ENCODE measurements at places on chromosomes 5 and 9. TPM values are rescaled to one million over a fixed set of nuclear protein-coding genes. Genes with fewer than 3 reads are reported as not detected.

- no peak for DNase-seq
- peak overlapping the region; percentile 93 for H3K4me3 ChIP-seq
- H3K27ac ChIP-seq: peak overlapping the region; percentile 99
- H3K27me3 ChIP-seq: no peaks in the 10 kb centered on the region
- H3K4me1 ChIP-seq: peaks cover 23% of the 10 kb centered on the region
- H3K36me3 ChIP-seq: peaks cover 8% of the 10 kb centered on the region
Observed at GRCh38 chr5:154753792-154754191, 1.4 kb upstream of the LARP1 start.

The CHSY3 gene
- total RNA-seq: not detected

DNA sequence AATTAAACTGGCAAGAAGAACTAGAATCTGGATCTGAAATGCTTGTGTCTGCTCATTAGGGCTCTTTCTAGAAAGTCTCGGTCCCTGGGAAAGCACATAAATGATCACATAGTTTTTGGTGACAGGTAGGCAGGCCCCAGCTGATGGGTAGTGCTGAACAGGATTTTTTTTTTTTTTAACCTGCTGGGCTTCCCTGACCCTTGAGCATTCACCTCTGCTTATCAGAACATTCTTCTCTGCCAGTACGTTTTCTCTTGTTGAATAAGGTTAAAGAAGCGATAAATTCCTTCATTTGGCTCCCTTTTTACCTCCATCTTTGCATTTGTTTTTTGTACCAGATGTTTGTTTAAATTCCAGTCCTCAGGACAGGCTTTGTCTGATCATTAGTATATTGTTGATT is 8.8 kb downstream of the KDM4C start:
- H3K36me3 ChIP-seq: peaks cover 4% of the 10 kb centered on the region
- no peak for DNase-seq
- no peak overlapping the region for H3K4me3 ChIP-seq
- no peaks in the 10 kb centered on the region for H3K27me3 ChIP-seq
- H3K4me1 ChIP-seq: peaks cover 57% of the 10 kb centered on the region

The GARIN3 gene
- total RNA-seq: 0.22 TPM

The ZNF474 gene
- 0.12 TPM for total RNA-seq

DNA sequence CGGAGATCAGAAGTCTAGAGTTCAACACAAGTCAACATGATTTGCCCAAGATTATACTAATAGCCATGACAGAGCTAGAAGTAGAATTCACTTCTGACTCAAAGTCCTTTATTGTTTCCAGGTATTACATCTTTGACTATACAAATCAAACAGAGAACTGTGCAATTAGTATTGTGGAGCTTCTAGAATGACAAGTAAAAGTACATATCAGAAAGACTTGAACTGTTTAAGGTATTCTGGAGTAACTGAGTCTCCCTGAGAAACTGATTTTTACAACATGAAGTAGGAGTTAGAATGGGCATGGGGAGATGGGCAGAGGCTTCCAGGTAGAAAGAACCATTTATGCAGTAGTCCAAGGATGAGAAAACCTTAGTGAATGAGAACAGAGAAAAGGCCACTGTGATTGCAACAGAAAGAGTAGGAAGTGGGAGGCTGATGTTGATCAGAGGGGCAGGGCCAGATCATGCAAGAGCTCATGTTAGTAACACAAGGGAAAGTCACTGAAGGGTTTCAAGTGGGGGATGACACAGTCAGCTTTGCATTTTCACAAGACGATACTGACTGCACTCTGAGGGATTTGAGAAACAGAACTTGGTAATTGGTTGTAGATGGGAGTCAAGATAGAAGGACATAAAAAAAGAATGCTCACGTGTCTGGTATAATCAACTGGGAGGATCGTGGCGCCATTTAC is 280.7 kb downstream of the RFX3 start:
- H3K27me3 ChIP-seq: no peaks in the 10 kb centered on the region
- peaks cover 16% of the 10 kb centered on the region for H3K4me1 ChIP-seq
- peak; percentile 14 for DNase-seq
- H3K36me3 ChIP-seq: no peaks in the 10 kb centered on the region
- H3K4me3 ChIP-seq: peak overlapping the region; percentile 2

The GBGT1 gene
- 2.0 TPM for total RNA-seq

DNA sequence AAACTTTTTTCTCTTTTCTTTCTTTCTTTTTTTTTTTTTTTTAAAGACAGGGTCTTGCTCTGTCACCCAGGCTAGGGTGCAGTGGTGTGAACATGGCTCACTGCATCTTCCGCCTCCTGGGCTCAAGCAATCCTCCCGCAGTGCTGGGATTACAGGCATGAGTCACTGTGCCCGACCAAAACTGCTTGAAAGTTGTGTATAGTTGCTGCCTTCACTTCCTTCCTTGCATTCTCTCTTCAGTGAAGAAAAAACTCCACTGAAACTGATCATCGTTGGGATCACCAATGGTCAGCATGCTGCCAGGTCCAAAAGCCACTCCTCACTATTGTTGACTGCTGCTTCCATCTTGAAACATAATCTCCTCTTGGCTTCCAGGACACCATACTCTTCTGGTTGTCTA is 66.6 kb upstream of the CTNNA1 start:
- no peak overlapping the region for H3K27ac ChIP-seq
- H3K4me1 ChIP-seq: no peaks in the 10 kb centered on the region

- no peaks in the 10 kb centered on the region for H3K27me3 ChIP-seq
- H3K4me3 ChIP-seq: no peak overlapping the region
- no peaks in the 10 kb centered on the region for H3K4me1 ChIP-seq
- no peak for DNase-seq
- no peaks in the 10 kb centered on the region for H3K36me3 ChIP-seq
Observed at GRCh38 chr5:137845472-137845871, 22.2 kb upstream of the MYOT start.

The IL3 gene
- total RNA-seq: 8.9 TPM

DNA sequence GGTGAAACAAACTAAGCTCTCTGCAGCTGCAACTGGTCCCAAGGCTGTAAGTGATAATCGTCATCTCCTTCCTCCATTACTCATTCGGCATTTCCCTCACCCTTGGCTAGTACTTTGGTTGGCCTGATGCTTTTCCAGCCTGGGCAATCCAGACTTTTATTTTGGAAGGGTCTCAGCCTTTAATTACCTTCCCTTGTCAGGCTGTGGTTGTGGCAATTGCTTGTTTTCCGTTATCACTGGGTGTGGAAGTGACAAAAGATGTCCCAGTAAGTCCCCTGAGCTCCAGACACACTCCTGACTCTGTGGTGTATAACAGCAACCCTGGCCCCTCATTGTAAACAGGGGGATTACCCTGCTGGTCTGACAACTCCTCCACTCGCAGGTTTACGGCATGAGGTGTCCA is 6.3 kb upstream of the FAF2 start:
- H3K27ac ChIP-seq: no peak overlapping the region
- H3K36me3 ChIP-seq: no peaks in the 10 kb centered on the region
- peaks cover 8% of the 10 kb centered on the region for H3K4me1 ChIP-seq
- peaks cover 6% of the 10 kb centered on the region for H3K27me3 ChIP-seq

DNA sequence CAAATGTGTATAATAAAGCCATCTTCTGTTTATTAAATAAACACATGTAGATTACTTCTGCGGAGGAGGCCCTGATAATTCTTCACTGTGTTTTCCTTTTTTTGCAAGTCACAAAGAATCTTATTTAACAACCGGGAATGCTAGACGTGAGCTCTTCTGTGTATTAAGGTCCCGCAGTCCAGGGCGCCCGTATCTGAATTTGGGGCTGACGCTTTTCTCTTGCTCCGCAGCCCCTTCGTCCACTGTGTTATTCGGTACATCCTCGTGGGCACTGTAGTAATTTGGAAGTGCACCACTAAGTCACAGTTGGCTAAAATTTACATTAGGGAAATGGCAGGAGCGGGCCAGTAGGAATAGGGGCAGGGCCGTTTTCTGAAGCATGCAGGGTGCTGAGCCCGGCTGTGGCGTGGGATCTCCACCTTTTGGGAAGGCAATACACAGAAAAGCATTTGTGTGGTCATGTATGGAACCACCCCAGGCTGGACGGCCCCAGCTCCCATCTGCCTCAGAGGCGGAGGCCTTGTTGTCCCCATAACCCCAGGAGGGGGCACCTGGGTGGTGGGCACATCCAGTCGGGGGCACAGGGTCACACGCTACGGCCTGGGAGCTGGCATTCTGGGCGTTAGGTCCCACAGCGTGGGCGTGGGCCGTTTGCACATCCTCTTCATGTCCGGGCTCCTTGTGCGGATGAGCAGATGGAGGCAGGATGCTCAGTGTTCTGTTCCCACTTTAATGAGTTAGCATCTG is 258.7 kb upstream of the IRX4 start:
- H3K36me3 ChIP-seq: no peaks in the 10 kb centered on the region
- no peak overlapping the region for H3K4me3 ChIP-seq
- no peak overlapping the region for H3K27ac ChIP-seq
- peaks cover 5% of the 10 kb centered on the region for H3K27me3 ChIP-seq

GRCh38 chr5:352639-353611 is 31.4 kb downstream of the AHRR start:
- no peak overlapping the region for H3K27ac ChIP-seq
- peaks cover 16% of the 10 kb centered on the region for H3K36me3 ChIP-seq
- peaks cover 15% of the 10 kb centered on the region for H3K4me1 ChIP-seq
- peaks cover 7% of the 10 kb centered on the region for H3K27me3 ChIP-seq
- H3K4me3 ChIP-seq: no peak overlapping the region
- no peak for DNase-seq

DNA sequence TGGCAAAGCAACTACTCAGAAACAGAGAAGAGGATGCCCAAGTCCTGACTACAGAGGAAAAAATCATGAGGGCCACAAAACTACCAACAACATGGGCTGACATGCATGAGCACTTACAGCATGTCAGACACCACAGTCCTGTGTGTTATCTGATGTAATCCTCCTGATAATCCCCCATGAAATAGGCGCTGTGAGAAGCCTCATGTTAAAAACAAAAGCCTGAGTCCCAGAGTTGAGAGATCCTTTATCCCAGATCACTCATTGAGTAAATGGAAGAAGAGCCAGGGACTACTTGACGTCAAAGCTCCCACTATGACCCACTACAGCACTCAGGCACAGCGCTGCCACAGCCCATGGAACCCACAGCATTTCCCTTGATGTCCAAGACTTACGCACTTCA is 7.2 kb upstream of the SPOCK1 start:
- peaks cover 22% of the 10 kb centered on the region for H3K27me3 ChIP-seq
- no peak overlapping the region for H3K27ac ChIP-seq
- no peak overlapping the region for H3K4me3 ChIP-seq
- H3K4me1 ChIP-seq: no peaks in the 10 kb centered on the region
- no peaks in the 10 kb centered on the region for H3K36me3 ChIP-seq
- DNase-seq: no peak

The BTNL3 gene
- total RNA-seq: 0.16 TPM

DNA sequence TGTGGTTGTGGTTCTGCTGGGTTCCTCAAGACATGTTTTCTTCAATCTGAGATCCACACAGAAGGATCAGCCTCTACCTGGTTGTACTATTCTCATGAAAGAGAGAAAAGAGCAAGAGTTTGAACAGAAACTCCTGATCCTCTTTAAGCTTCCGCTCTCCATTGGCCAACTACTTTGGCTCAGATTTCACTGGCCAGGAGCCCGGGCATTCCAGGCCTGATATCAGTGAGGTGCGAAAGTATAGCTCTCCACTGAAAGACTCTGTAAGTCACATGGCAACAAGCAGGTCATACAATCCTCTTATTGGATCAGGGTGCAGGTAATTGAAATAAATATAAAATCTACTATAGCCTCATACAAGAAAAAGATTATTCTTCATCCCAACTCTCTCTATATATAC is 920.5 kb downstream of the TLE4 start:
- no peaks in the 10 kb centered on the region for H3K36me3 ChIP-seq
- no peak overlapping the region for H3K4me3 ChIP-seq
- DNase-seq: no peak
- no peak overlapping the region for H3K27ac ChIP-seq

DNA sequence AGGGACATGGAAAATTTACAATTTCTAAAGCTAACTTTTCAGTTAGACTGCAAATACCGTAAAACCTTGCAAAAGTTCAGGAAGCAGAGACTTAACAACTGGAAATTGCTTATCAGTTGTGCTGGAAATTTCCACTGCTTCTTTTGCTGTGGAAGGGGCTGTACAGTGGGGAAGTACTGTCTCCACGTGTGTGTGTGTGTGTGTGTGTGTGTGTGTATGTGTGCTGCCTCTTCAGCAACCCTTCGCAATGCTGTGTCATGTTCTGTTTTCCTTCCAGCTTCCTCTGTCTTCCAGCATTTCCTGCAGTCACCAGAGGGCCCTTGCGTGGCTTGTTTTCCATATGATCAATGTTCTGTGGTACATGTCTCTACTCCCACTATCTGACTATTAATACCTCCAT is 87.5 kb upstream of the RANBP3L start:
- no peak overlapping the region for H3K27ac ChIP-seq
- no peak for DNase-seq
- H3K4me3 ChIP-seq: no peak overlapping the region
- H3K36me3 ChIP-seq: no peaks in the 10 kb centered on the region
- H3K27me3 ChIP-seq: peaks cover 16% of the 10 kb centered on the region

The OLFM1 gene
- total RNA-seq: 0.70 TPM

DNA sequence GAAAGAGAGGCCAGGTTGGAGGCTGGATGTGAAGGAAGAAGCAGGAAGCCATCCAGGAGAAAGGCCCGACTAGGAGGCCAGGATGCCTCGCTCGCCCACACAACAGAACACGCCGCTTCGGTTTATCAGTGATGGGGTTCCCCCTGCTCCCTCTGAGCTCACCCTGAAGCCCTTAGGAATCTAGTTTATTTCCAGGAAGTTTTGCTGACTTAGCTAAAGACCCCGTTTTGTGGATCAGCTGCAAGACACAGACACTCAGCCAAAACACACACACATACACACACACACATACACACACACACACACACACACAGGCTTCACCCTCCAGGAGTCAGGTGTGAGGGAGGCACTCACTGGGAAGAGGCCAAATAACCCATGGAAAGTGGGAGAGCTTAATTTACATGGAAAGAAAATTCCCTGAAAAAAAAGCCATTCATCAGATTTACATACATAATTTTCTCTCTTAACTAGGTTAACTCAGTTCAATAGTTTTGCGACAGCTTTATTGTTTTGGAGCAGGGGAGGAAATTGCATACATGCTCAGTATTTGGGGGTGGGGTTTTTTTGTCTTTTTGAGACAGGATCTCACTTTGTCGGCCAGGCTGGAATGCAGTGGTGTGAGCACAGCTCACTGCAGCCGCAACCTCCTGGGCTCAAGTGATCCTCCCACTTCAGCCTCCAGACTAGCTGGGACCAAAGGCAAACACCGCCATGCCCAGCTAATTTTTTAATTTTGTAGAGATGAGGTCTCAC is 92.7 kb upstream of the HAND1 start:
- no peak overlapping the region for H3K27ac ChIP-seq
- no peaks in the 10 kb centered on the region for H3K36me3 ChIP-seq
- H3K4me1 ChIP-seq: no peaks in the 10 kb centered on the region
- DNase-seq: no peak
- no peak overlapping the region for H3K4me3 ChIP-seq

- H3K36me3 ChIP-seq: no peaks in the 10 kb centered on the region
- H3K4me3 ChIP-seq: no peak overlapping the region
- H3K4me1 ChIP-seq: no peaks in the 10 kb centered on the region
- no peaks in the 10 kb centered on the region for H3K27me3 ChIP-seq
Observed at GRCh38 chr5:39826051-39826450, 401.3 kb upstream of the DAB2 start.

Measured in activated T-cell treated with anti-CD3 and anti-CD28 coated beads, Interleukin-2, amount 50 U/mL, for 72 hours (primary cell).